ENCODE measurements at places on chromosomes 13 and 19.

DNA sequence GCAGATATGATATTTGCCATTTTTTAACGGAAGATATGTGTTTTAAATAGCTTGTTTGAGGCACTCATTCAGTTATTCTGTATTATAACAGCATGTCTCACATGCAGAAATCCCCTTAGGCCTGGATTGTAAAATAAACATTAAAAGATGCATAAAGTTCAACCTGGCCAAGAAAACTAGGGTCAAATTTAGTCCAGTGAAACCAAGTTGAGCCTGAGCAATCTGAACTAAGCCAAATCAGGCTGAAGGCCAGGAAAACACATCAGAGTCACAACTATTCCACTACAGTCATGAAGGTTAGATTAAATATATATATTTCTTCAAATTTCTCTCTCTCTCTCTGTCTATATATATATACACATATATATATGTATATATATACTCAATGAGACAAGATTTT, 504.8 kb downstream of the SLITRK1 start:
- no peak for DNase-seq

- DNase-seq: no peak
These were observed 6.5 kb downstream of the ZNF426 start for GRCh38 chr19:9531933-9532332.

GRCh38 chr19:15673176-15673654, 328 bp downstream of the CYP4F12 start:
- DNase-seq: no peak

- DNase-seq: no peak
These were observed 13.3 kb downstream of the ARRDC2 start for GRCh38 chr19:18021121-18021755.

DNA sequence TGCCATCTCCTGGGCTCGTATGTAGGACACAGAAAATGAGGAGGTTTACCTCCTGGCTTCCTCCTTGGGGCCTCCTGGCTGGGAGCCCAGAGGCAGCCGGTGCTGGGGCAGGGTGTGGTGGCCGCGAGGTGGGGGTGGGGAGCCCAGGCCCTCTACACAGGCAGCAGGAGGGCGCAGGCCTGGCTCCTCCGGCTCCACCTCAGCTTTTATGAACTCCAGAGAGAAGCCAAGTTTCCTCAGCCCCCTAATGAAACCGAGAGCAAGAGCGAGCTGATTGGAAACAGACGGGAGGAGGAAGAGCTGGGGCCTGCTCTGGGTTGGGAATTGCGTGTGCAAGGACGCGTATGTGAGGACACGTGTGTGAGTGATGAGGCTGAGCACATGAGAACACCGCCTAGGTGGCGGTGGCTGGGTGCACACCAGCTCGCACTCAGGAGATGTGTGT, 23.1 kb downstream of the LYL1 start:
- DNase-seq: no peak
